ENCODE measurements at places on chromosomes 5 and 9.

DNA sequence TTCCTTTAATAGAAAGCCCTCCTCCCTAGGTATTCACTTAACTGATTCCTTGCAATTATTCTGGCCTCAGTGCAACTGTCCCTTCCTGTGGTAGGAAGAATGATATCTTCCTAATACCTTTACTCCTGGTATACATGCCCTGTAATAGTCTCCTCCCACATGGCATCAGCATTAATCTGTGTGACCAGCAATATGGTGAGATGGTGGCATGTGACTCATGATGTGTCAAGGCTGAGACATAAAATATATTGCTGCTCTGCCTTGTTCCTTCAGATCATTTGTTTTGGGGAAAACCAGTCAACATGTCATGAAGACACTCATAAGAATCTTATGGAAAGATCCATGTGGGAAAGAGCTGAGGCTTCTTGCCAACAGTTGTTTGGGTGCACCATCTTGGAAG lies 149.1 kb upstream of the TRPM3 start:
- DNase-seq = no peak

- no peak for DNase-seq
Observed at GRCh38 chr9:77943057-77943456, 88.6 kb downstream of the GNAQ start.

- DNase-seq = no peak
Observed at GRCh38 chr5:174317256-174317894, 271.9 kb downstream of the NSG2 start.

DNA sequence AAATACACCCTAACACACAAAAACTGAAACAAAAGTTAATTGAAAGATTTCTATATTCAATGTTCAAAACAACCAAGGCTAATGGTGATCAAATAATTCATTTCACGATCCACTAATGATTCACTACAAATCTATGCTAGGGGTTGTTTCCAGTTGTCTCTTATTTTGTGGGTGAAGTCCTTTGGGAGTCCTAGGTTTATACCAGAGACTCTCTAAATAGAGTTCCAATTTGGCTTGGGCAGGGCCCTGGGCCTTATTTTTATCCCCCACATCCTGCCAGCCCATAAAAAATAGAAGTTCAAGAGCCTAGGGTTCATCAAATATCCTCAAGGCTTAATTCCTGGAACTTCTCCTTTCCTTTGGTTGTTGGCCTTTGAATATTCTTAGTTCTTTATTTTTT lies 26.1 kb downstream of the SREK1IP1 start:
- DNase-seq = no peak

- no peak for DNase-seq
Observed at GRCh38 chr9:18771011-18771410, 262.0 kb downstream of the SAXO1 start.

DNA sequence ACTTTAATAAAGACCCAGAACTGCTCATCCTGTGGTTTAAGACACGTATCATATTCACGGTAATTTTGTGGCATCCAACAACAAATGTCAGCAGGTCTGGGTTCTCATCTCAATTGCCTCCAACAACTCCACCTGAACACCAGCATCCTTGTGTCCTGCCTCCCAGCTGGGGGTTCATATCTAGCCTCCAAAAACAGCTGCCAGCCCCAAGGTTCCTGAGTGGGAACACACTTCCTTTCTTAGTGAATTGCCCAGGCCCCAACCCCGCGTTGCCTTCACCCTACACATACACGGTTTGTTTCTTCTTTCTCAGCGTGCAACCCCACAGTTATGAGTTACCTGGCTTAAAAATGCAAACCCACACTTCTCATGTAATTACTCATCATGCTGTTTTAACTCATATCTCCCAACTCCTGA lies 77.9 kb downstream of the SEMA4D start:
- no peak for DNase-seq

GRCh38 chr5:78339617-78340436 lies 20.6 kb upstream of the SCAMP1 start:
- no peak for DNase-seq

DNA sequence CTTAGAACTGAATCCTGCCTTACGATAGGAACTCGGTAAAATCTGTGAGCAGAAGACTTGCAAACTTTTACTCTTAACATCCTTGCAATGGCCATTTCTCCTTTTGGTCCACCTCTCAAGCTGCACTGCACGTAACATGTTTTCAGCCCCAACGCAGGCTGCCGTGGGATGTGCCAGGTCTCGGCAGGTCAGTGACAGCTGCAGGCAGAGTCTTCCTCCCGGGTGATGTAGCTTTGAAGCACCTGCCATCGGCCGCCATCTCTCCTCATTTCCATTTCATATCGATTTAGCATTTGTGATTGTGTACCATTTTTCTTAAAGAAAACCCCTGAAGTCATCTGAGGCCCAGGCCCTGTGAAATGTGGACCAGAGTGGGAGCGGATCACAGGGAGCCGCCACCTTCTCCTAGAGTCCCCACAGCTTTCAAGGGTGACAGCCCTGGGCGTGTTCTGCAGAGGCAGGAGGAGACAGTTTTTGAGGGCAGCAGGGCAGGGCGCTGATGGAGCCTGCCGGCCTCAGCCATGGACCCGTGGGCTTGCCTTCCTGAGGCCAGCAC lies 25.8 kb upstream of the LPCAT1 start:
- DNase-seq = no peak

- no peak for DNase-seq
Observed at GRCh38 chr5:145350513-145350912, 484.6 kb downstream of the PRELID2 start.

DNA sequence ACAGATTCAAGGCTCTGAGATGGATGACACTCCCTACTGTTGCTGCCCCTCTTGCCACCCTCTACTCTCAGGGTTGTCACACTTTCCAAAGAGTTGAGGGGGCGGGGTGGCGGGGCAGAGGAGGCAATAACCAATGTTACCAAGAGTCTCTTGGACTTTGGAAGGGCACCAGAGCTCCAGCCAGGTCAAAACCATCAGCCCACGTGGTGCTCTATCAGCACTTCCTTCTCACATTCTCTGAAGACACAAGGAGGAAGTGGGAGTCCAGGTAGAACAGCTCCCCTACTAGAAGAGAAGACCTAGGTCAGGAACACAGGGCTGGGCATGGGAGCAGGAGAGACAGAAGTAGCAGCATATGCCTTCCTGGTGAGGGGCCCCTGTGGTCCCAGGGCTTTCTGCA lies 33.0 kb upstream of the PIK3R1 start:
- no peak for DNase-seq
